Progenitor cell of endocrine pancreas (in vitro differentiated cells): ENCODE measurements at places on chromosomes 1 and 21.

DNA sequence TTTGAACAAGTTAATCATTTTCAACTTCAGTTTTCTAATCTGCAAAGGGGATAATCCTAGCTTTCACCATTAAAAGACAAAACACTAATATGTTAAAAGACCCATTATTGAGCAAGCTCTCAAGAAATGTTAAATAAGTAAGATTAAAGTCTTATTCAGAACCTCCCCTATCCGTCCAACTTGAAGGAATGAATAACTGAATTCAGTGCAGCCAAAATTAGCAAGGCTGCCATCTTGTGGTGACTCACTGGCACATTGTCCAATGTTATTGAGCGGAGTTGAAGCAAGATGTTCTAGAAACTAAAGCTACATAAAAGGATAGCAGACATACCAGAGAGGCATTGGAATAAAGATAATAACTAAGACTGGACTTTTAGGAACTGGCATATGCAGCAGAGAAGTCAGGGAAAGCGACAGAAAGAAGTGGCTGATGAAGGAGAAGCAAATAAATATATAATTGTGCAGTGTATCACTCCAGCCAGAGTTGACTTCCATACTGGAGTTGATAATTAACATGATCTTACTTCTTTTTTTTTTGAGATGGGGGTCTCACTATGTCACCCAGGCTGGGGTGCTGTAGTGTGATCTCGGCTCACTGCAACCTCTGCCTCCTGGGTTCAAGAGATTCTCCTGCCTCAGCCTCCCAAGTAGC is 8.2 kb upstream of the CAP1 start:
- no peak for DNase-seq

DNA sequence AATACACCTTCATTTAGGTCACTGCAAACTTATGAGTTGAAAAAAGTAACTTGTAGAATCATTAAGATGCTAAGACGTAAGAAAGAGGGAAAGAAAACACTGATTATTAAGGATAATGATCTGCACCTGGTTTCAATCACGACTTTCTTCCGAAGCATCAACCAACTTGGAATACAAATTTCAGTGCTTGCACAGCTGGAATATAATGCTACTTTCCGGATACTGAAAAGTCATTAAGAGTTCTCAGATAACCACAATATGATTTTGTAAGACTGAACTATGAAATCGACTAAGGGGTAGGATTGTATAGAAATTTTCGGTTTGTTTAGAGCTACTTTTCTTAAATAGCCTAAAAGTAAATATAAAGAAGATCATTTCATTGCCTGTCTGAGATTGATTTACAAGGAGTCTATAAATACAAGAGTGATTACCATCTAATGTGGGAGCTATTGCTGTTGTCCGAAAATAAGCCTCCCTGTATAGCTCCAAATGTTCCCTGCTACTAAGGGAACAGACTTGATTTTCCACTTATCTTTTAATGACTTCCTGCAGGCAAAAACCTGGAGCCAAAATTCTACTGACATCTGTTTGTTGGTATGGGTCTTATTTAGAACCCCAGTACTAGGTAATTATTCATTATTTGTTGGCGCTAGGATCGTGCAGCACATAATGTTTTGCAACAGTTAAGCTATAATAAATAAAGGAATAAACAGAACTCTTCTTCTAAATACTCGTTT is 673.3 kb downstream of the KCNT2 start:
- no peak for DNase-seq

- no peak for DNase-seq
Measured at GRCh38 chr1:2417083-2417832, 4.9 kb upstream of the PEX10 start.

GRCh38 chr1:182702826-182703524 is 18.6 kb upstream of the RGS8 start:
- DNase-seq: no peak

DNA sequence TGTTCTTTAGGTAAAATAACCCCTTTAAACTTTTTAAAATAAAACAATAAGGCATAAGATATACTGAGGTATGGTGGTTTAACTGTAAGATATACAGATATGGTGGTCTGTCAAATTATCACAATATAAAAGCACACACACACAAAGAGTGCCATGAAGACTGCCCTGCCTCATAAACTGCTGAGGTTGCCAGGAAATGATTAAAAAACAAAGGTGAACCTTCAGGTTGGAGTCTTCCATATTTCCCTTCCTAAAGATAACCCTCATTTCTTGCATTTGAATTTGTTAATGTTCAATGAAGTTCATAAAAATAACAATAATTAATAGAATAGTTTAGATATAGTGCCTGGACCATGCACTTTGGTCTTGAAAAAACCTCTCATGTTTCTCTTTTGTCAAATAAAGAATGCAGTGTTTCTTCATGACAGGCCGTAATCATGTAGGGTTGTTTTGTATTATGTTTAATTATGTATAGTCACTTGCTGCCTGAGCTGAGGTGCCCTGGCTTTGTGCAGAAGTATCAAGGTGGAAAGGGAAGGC is 123.6 kb upstream of the B3GALT2 start:
- no peak for DNase-seq

DNA sequence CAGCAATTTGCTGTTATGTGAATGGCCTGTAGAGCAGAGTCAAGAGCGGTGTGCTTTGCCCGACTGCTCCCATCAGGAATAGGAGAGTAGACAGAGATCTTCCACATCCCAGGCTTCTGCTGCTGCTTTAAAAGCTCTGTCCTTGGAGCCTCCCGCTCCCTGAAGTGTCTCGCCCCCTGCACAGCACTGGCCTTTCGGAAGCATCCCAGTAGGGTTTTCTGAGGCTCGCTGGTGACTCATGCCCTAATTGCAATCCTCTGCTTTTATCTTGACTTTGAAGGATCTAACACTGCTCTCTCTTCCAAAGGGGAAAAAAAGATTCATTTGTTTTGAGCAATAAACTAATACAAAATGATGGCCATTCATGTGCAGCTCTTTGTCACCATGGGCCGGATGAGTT is 13.3 kb upstream of the CD101 start:
- no peak for DNase-seq

- DNase-seq: no peak
Measured at GRCh38 chr21:8989721-8990325, 1531.6 kb upstream of the TPTE start.

DNA sequence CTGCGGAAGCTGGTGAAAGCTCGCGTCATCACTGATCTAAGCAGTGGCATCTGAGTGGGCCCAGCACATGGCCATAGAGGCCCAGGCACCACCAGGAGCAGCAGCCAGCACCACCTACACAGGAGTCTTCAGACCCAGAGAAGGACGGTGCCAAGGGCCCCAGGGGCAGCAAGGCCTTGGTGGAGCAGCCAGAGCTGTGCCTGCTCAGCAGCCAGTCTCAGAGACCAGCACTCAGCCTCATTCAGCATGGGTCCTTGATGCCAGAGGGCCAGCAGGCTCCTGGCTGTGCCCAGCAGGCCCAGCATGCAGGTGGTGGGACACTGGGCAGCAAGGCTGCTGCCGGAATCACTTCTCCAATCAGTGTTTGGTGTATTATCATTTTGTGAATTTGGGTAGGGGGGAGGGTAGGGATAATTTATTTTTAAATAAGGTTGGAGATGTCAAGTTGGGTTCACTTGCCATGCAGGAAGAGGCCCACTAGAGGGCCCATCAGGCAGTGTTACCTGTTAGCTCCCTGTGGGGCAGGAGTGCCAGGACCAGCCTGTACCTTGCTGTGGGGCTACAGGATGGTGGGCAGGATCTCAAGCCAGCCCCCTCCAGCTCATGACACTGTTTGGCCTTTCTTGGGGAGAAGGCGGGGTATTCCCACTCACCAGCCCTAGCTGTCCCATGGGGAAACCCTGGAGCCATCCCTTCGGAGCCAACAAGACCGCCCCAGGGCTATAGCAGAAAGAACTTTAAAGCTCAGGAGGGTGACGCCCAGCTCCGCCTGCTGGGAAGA is 3.2 kb upstream of the ARTN start:
- DNase-seq: no peak

DNA sequence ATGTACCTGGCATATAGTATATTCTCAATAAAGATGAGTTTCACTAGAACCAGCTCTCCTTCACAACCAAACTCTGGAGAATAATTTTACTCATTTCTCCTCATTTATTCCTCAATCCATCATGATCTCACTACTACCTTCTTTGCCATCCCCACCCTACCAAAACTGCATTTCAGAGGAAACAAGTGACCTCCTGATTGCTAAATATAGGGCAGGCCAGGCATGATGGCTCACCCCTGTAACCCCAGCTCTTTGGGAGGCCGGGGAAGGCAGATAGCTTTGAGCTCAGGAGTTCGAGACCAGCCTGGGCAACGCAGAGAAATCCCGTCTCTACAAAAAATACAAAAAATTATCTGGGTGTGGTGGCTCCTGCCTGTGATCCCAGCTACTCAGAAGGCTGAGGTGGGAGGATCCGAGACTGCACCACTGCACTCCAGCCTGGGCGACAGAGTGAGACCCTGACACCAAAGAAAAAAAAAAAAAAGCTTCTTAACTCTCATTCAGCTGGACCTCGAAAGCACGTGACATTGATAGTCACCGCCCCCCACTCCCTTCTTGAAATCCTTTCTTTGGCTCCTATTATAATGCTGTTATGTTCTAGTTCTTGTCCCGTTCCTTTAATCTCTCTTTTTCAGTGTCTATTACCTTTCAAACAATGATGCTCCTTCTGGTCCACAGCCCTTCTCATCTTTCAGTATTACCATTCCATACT is 2.1 kb downstream of the TESK2 start:
- no peak for DNase-seq

DNA sequence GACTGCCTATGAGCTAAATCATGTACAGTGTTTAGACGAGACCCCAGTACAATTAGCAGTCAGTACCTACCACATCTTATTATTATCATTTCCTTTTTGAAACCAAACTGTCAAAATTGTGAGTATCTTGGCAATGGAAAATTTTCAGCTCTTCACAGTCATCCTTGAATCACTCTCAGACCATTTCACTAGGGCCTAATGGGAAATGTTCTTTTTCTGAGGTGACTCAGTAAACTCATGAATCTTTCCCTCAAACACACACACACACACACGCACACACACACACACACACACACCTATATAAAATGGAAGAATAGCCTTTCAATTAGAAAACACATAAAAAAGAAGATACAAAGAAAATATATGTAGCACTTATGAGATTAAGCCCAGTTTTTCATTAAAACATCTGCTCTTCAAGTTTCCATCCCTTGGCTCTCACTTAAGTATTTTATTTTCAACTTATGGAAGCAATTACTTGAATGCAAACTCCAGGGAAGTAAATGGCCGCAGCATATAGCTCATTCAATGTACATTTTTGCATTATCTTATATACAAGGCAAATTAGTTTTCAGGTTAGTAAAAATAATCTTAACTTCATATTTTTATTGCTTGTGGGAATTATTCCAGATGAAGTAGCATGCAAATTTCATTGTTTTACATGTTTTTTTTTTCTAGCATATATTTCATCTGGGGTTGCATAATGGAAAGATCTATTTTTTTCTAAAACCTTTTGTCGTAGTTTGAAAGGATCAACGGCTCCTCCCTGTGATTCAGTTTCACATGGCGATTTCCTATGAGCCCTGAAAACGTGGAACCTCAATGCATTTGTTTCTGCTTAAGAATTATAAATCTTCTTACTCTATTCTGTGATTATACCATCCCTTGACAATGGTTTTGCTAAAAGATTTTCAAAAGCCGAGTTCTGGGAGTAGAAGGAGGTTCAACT is 46.3 kb upstream of the TMPRSS15 start:
- DNase-seq: no peak

- no peak for DNase-seq
Measured at GRCh38 chr1:2498648-2499047, 22.6 kb downstream of the PLCH2 start.

- DNase-seq: no peak
Measured at GRCh38 chr1:66393586-66394287, 140.2 kb upstream of the SGIP1 start.

- no peak for DNase-seq
Measured at GRCh38 chr1:14240265-14240664, 358.2 kb upstream of the KAZN start.

GRCh38 chr1:150185481-150185880 is 35.8 kb downstream of the PLEKHO1 start:
- no peak for DNase-seq

- DNase-seq: no peak
Measured at GRCh38 chr1:25685938-25686665, 69.5 kb downstream of the MAN1C1 start.

GRCh38 chr21:43703035-43703880 is 15.7 kb upstream of the PDXK start:
- no peak for DNase-seq

DNA sequence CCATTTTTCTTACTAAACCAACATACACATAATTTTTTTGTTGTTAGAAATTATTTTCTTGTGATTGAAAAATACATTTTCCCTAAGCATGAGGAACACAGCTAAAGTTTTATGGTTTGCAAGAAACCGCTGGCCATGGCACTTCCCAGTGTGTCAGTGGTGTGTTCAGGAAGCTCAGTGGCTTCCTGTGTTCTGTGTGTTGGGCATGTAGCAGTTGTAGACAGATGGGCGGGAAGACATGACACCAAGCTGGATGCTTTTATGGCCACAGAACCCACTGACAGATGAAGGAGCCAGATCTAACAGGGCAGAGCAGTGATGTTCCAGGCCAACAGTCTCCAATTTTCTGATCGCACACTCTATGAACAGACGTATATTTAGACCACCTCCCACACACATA is 119.8 kb downstream of the GALNT2 start:
- DNase-seq: no peak

GRCh38 chr1:162688521-162688920 is 56.3 kb downstream of the DDR2 start:
- no peak for DNase-seq

- no peak for DNase-seq
Measured at GRCh38 chr21:42332557-42333317, 17.5 kb upstream of the TFF3 start.

GRCh38 chr1:162235241-162235800 is 141.3 kb downstream of the SPATA46 start:
- DNase-seq: no peak

DNA sequence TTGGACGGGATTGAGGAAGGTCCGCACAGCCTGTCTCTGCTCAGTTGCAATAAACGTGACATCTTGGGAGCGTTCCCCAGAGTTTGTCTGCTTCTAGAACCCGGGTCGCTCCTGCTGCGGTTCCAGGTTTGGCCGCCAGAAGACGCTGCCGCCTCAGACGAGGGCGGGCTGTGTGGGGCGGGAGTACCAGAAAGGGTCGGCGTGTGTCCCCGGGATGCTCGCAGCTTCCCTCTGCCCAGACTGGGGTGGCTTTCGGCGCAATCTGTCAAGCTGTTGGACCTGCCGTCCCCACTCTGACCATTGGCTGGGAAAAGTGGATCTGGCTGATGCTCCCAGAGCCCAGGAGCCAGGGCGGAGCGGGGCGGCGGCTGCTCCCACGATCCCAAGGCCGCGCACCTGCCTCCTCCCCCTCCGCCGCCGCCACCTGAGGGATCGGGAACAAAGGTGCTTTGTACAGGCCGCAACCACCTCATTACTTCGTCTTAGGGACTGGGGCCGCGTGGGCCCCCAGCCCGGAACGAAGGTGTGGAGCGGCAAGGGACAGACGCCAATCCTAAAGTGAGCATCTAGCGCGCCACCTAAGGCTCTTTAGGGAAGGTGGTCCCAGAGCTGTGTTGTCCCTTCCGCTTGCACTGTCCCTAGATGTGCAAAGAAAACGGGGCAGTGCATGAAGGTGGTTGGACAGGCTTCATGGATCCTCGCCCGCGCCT is 683 bp upstream of the EFNA4 start:
- DNase-seq: peak; percentile 75

- DNase-seq: no peak
Measured at GRCh38 chr1:53089478-53090226, 27.6 kb downstream of the PODN start.
